ENCODE measurements at places on chromosomes 5 and 9. TPM values are rescaled to one million over a fixed set of nuclear protein-coding genes. Genes with fewer than 3 reads are reported as not detected.

DNA sequence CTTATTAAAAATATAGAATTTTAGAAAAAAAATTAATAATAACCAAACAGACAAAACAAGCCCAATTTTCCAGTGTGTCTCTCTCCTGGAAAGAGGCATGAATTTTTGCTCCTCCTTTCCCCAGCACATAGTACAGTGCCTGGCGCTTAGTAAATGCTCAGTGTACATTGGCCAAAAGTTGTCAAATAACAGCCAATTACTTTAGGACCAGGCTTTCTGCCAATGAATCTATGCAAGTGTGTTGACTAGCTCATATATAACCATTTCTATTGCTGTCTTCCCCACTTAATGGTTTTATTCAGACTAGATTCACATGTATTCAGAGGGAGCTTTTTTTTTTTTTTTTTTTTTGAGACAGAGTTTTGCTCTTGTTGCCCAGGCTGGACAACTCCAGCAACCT, 120.1 kb upstream of the CD180 start:
- no peak for DNase-seq

- DNase-seq: no peak
These were observed 8.9 kb downstream of the TSSK1B start for GRCh38 chr5:113425909-113426308.

DNA sequence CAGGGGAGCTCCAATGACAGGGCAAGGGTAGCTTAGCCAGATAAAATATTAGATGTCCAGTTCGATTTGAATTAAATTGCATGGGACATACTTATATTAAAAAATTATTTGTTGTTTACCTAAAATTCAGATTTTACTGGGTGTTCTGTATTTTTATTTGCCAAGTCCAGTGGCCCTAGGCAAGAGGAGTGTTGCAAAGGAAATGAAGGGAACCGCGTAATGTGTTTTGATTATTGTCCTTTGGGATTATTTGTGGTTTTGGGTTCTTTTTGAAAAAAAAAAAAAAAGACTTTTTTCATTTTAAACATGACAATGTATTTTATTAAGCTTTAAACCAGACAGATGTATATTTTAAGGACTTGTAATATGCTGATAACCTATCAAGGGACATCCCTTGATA, 179.3 kb downstream of the C9orf152 start:
- no peak for DNase-seq

The AHRR gene
- total RNA-seq: 1.4 TPM

- no peak for DNase-seq
These were observed 8.2 kb downstream of the COL27A1 start for GRCh38 chr9:114163517-114163951.

- DNase-seq: no peak
These were observed 262.6 kb upstream of the MAP3K1 start for GRCh38 chr5:56552612-56553268.

The SLC12A2 gene
- 59.1 TPM for total RNA-seq

- DNase-seq: no peak
These were observed 511.1 kb downstream of the DIRAS2 start for GRCh38 chr9:90131568-90131967.

DNA sequence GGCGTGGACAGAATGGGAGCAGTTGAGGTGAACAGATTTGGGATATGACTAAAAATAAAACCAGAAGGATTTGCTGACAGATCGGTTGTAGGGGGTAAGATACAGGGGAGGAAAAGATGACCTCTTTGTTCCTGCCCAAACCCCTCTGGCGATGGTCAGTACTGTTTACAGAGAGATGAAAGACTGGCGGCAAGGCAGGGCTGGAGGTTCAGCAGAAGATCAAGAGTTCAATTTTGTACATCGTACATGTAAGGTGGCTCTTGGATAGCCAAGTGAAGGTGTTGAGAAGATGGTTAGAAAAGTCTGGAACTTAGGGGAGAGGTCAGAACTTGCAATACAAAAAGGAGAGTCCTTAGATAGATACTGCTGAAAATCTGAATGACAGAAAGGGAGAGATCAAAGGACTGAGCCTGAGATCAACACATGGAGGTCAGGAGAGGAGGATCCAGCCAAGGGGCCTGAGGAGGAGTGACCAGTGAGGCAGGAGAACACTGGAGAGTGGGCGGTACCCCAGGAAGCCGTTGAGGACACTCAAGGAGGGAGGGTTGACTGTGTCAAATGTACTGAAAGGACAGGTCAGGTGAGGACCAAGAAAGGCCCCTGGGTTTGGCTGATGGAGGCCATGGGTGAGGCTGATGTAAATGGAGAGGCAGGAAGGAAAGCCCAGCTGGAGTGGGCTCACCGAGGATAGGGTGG, 7.1 kb downstream of the IL4 start:
- DNase-seq: no peak

GRCh38 chr5:99033014-99033900, 104.5 kb upstream of the CHD1 start:
- DNase-seq: no peak

DNA sequence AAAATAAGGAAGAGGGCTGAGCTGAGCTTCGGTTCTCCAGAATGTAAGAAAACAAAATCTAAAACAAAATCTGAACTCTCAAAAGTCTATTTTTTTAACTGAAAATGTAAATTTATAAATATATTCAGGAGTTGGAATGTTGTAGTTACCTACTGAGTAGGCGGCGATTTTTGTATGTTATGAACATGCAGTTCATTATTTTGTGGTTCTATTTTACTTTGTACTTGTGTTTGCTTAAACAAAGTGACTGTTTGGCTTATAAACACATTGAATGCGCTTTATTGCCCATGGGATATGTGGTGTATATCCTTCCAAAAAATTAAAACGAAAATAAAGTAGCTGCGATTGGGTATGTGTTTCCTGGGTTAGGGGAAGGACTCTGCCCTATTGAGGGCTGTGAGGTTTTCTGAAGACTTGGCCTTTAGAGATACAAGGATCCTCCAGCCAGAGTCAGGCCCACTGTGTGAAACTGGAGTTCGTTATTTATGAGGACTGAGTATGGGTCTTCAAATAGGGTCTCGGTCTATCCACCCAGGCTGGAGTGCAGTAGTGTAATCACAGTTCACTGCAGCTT, 3.8 kb downstream of the EGR1 start:
- no peak for DNase-seq

The PIP5K1B gene
- 2.7 TPM for total RNA-seq

DNA sequence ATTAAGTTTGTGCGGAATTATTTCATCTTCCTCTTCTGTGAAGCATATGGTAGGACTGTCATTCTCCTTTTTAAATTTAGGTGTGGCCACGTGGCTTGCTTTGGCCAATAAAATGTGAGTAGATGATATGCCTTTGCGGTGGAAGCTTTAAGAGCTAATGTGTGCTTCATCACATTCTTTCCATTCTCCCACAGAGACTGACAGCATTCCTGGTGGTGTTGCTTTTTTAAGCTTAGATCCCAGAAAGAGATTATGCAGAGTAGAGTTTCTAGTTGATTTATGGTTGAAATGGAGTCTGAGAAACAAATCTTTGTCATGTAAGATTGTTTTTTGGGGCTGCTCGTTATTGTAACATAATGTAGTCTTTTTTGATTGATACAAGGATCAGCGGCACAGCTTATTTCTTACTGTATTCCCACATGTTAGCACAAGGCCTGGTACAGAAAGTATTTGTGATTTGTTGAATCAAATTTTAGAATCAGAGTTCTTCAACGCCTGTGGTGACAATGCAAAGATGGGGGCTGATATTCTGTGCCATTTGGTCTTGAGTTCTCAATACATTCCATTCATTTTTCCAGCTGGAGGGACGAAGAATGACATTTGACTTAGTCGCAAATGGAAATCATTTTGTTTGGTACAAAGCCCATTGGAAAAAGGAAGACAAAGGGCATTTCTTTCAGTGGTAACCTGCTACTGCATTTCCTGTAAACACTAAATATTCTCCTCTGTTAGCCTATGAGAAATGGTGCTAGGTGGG, 209.9 kb upstream of the VLDLR start:
- no peak for DNase-seq

GRCh38 chr9:83992901-83993300, 12.3 kb downstream of the RMI1 start:
- DNase-seq: no peak

The MOB3B gene
- total RNA-seq: 6.2 TPM

GRCh38 chr5:139636975-139637408, 11.2 kb upstream of the CXXC5 start:
- DNase-seq: no peak

The PCDHA11 gene
- 38.8 TPM for total RNA-seq

The NINJ1 gene
- 7.5 TPM for total RNA-seq

DNA sequence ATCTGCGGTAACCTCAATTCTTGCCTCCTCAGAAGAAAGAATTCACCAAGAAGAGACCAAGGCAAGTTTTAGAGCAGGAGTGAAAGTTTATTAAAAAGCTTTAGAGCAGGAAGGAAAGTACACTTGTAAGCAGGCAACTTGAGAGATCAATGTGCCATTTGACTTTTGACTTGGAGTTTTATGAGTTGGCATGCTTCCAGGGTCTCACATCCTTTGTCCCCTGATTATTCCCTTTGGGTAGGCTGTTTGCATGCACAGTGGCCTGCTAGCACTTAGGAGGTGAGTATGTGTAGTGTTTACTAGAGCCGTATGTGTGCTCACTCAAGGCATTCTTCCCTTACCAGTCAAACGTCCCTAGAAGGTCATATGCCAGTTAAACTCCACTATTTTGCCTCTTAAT, 111.0 kb upstream of the RAI14 start:
- DNase-seq: no peak

The CAMK4 gene
- 130 TPM for total RNA-seq
